ENCODE measurements at places on chromosomes 5 and 9.

DNA sequence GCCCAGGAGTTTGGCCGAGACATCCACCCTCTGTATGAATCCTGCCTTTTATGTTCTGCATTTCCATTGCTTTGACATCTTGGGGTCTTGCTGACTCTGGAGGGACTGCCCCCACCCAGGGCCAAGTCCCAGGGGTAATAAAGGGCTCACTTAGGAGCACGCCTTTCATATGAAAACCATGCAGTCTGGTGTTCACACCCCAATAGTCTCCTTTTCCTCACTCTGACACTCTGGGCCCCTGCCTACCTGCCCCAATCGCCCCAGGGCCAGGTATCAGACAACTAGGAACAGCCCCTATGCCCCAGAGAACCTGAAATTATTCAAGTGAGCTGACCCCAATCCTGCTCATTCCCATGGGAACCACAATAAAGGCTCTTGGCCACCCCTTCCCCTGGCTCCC is 33.1 kb upstream of the RAPGEF1 start:
- no peak overlapping the region for H3K4me3 ChIP-seq
- H3K36me3 ChIP-seq: no peaks in the 10 kb centered on the region
- no peak for DNase-seq
- H3K4me1 ChIP-seq: no peaks in the 10 kb centered on the region

DNA sequence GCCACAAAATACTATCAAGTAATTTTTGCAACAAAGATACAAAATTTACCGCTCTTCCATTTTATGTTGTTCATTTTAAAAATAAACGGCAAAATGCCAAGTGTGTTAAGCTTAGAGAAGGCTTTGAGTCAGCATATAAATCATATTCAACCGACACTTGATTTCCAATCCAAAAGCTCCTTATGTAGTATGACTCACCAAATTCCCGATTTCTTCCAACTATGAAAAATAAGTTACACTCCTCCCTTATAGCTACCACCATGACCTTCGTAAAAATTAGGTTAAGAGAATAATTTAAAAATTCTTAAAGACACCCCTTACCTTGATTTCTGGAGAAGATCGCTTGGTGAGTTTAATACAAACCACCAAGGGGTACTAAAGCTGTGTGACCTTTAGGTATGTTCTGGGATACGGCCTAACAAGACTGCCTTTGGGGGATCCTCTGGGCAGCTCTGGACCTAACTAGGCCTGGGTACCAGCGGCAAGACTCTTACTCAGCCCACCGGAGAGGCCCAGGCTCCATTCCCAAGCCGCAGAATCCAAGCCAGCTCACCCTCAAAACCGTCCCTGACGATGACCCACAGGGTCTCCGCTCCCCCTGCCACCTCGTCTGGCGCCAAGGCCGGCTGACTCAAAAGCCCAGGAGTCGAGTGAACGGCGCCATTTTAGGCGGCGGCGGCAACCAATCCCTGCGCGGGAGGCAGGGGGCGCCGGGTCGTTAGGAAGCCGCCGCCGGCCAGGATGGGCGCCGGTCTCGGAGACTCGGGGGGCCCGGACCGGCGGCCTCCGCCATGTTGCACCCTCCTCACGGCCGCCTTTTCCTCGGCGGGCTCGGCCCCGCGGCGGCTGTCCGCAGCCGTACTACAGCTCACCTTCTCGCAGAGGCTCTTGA is 739 bp downstream of the PPP2CA start:
- H3K36me3 ChIP-seq: peaks cover 4% of the 10 kb centered on the region
- H3K4me3 ChIP-seq: peak overlapping the region; percentile 95
- H3K4me1 ChIP-seq: peaks cover 29% of the 10 kb centered on the region
- H3K27me3 ChIP-seq: no peaks in the 10 kb centered on the region

DNA sequence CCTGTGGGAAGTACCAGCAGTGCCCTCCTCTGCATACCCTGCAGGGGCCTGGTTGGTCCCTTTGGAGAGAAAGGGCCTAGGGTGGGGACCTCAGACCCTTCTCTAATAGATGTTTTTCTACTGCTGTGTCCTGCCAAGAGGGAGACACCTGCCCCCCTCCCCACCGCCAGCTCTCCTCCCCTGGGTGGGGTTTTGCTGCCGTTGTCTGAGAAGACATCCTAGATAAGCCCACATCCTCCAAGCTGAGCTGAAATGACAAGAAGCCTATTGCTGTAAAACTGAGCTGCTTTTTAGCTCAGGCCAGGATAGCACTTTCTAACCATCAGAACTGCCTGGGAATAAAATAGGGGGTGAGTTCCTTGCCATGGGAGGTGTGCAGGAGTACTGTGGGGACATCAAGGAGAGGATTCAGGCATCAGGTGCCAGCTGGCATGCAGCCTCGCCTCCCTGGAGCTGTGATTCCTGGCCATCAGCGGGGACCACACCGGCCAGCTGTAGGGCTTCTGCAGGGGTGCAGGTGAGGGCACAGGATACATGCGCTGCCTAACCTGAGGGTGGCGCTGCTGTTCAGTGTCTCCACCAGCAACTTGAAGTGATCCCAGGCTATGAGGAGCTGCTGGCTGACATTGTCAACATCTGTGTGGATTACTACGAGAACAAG is 37.9 kb downstream of the CYFIP2 start:
- peaks cover 3% of the 10 kb centered on the region for H3K4me1 ChIP-seq
- no peak overlapping the region for H3K4me3 ChIP-seq
- H3K27ac ChIP-seq: no peak overlapping the region
- no peak for DNase-seq

DNA sequence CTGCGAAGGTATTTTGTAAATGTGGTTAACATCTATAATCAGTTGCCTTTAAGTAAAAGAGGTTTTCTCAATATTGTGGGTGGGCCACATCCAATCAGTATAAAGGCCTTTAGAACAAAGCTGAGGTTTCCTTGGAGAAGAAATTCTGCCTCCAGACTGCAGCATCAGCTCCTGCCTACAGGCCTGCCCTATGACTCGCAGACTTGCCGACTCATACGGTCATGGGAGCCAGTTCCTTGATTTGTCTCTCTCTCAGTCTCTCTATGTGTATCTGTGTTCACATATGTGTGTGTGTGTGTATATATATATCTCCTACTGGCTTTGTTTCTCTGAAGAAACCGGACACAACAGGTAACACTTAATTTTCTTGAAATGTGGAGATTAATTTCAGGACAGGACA is 45.3 kb downstream of the SLC36A1 start:
- H3K27me3 ChIP-seq: no peaks in the 10 kb centered on the region
- no peak for DNase-seq
- no peaks in the 10 kb centered on the region for H3K4me1 ChIP-seq
- H3K4me3 ChIP-seq: no peak overlapping the region

- H3K4me1 ChIP-seq: no peaks in the 10 kb centered on the region
- H3K36me3 ChIP-seq: no peaks in the 10 kb centered on the region
- no peak overlapping the region for H3K4me3 ChIP-seq
- DNase-seq: no peak
- no peak overlapping the region for H3K27ac ChIP-seq
Observed at GRCh38 chr5:121797681-121798518, 53.8 kb upstream of the FTMT start.

- no peak overlapping the region for H3K4me3 ChIP-seq
- no peak overlapping the region for H3K27ac ChIP-seq
- H3K27me3 ChIP-seq: no peaks in the 10 kb centered on the region
- DNase-seq: no peak
- no peaks in the 10 kb centered on the region for H3K4me1 ChIP-seq
Observed at GRCh38 chr5:156623381-156624040, 226.6 kb upstream of the PPP1R2B start.

- H3K27ac ChIP-seq: no peak overlapping the region
- DNase-seq: no peak
- no peak overlapping the region for H3K4me3 ChIP-seq
- H3K27me3 ChIP-seq: no peaks in the 10 kb centered on the region
Observed at GRCh38 chr5:51468196-51468595, 84.9 kb downstream of the ISL1 start.

GRCh38 chr5:58201922-58202648 is 257.8 kb downstream of the PLK2 start:
- H3K27me3 ChIP-seq: no peaks in the 10 kb centered on the region
- no peaks in the 10 kb centered on the region for H3K36me3 ChIP-seq
- no peak overlapping the region for H3K4me3 ChIP-seq
- H3K27ac ChIP-seq: no peak overlapping the region
- peak; percentile 22 for DNase-seq
- peaks cover 3% of the 10 kb centered on the region for H3K4me1 ChIP-seq

DNA sequence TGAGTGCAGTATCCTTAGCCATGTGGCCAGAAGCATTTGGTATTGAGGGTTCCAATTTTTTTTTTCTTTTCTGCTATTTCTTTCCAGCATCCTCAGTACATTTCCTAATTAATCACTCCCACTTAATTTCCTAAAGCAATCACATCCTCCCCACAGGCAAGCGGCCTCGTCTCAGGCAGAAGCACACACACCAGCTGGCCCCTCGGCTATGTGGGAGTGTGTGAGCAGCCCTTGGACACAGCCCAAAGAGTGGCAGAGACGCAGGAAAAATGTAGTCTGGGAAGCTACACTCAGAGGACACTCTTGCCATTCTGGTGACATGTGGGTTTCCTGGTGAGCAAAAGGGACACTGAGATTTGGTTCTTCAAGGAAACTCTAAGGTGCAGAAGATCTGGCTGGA is 20.7 kb downstream of the SLIT3 start:
- no peak overlapping the region for H3K4me3 ChIP-seq
- H3K4me1 ChIP-seq: no peaks in the 10 kb centered on the region
- H3K36me3 ChIP-seq: no peaks in the 10 kb centered on the region
- no peak overlapping the region for H3K27ac ChIP-seq
- DNase-seq: no peak
- H3K27me3 ChIP-seq: no peaks in the 10 kb centered on the region

- no peak for DNase-seq
- H3K27me3 ChIP-seq: no peaks in the 10 kb centered on the region
- H3K4me1 ChIP-seq: no peaks in the 10 kb centered on the region
- peak within 1 kb of the TSS; percentile 67 for H3K4me3 ChIP-seq
- H3K36me3 ChIP-seq: no peaks in the 10 kb centered on the region
Observed at GRCh38 chr5:141135030-141135717, at the start of gene PCDHB5. Gene PCDHB5 (plus strand): TSS chr5:141135206. CDS start chr5:141135435, 229 bp downstream.

DNA sequence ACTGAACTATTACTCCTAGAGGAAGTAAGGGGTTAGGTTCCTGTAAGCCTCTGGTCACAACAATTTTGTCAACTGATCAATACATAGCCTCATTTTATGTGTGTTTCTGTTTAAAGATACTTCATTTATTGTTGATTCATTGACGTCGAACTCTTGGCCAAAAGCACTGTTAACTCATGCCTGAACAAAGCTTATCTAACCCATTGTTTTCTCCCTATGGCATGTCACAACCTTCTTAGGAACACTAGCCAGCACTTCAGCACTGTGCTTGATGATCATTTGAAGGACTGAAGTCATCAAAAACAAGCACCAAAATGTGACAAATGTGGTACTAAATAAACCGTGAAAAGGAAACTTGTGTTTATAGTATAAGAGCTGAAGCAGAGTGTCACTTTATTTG is 13.5 kb downstream of the CNTLN start:
- no peak overlapping the region for H3K27ac ChIP-seq
- H3K4me3 ChIP-seq: no peak overlapping the region
- H3K27me3 ChIP-seq: no peaks in the 10 kb centered on the region
- no peaks in the 10 kb centered on the region for H3K4me1 ChIP-seq
- no peak for DNase-seq
- H3K36me3 ChIP-seq: peaks cover 12% of the 10 kb centered on the region

DNA sequence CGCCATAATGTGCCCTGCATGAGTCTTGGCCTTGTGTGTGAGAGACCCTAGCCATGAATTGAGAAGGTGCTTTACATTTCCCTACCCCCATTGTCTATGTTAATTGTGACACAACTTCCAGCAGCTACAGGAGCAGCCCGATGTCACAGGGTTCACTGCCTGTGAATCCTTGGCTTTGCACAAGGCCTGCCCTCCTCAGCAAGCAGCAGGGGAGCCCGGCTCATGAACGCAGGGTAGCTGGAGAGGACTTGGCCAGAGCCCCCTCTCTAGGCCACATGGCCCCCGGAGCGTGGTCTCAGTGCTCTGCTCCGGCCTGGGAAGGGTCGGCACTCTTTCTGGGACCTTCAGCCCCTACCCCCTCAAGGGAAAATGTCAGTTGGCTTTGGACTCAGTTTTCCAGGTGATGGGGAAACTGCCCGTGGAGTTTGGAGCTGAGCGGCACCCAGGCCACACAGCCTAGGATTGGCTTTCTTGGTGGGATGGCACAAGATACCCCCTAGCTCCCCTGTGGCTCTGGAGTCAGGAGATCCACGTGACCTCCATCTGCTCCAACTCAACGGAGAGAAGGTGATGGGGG is 160.8 kb downstream of the DAB2IP start:
- no peak overlapping the region for H3K4me3 ChIP-seq
- no peaks in the 10 kb centered on the region for H3K36me3 ChIP-seq
- DNase-seq: no peak
- no peak overlapping the region for H3K27ac ChIP-seq
- H3K4me1 ChIP-seq: no peaks in the 10 kb centered on the region
- no peaks in the 10 kb centered on the region for H3K27me3 ChIP-seq

DNA sequence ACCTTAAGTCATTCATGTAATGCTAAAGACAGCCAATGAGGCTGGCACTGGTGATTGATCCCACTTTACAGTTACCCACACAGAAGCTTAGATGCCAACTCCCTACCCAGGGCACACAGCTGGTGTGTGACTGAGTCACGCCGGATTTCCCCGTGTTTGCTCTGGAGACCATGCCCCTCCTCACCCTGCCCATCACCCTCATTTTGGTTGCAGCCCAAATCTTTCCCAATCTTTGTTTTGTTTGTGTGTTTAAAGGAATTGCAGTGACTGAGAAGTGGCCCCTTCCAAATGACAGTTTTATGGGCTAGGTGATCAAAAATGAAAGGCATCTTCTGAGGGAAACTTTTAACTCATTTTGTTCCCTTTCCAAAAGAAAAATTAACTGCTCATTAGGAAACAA is 10.9 kb downstream of the FBXL7 start:
- H3K4me3 ChIP-seq: peak overlapping the region; percentile 15
- H3K36me3 ChIP-seq: no peaks in the 10 kb centered on the region
- H3K27me3 ChIP-seq: no peaks in the 10 kb centered on the region
- H3K27ac ChIP-seq: no peak overlapping the region

- H3K27ac ChIP-seq: no peak overlapping the region
- no peaks in the 10 kb centered on the region for H3K36me3 ChIP-seq
- no peaks in the 10 kb centered on the region for H3K4me1 ChIP-seq
- H3K27me3 ChIP-seq: no peaks in the 10 kb centered on the region
- no peak overlapping the region for H3K4me3 ChIP-seq
Observed at GRCh38 chr9:100689635-100690034, 111.8 kb downstream of the CAVIN4 start.

DNA sequence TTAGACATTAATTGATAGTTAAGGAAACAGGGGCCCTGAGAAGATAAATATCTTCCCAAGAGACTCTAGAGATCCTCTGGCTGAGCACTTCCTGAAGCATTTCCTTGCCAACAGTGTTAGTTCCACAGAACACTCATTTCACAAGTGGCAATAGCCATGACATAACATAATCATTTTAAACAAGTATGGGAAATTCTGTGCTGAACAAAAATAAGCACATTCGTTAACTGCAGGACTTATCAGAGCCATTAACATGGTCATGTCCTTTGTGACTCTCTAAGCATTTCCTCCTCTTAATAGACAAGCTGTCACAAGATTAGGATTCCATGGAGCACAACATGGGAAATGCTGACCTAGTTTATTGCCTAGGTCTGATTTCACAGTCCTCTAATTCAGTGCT is 184.9 kb downstream of the SNX18 start:
- peak overlapping the region; percentile 75 for H3K27ac ChIP-seq
- DNase-seq: no peak
- H3K4me3 ChIP-seq: peak overlapping the region; percentile 3
- peaks cover 35% of the 10 kb centered on the region for H3K4me1 ChIP-seq

GRCh38 chr5:63053019-63053638 is 474.5 kb downstream of the LRRC70 start:
- DNase-seq: no peak
- H3K27ac ChIP-seq: no peak overlapping the region

Data from osteoblast (primary cell).